ENCODE measurements at places on chromosomes 4 and X.

DNA sequence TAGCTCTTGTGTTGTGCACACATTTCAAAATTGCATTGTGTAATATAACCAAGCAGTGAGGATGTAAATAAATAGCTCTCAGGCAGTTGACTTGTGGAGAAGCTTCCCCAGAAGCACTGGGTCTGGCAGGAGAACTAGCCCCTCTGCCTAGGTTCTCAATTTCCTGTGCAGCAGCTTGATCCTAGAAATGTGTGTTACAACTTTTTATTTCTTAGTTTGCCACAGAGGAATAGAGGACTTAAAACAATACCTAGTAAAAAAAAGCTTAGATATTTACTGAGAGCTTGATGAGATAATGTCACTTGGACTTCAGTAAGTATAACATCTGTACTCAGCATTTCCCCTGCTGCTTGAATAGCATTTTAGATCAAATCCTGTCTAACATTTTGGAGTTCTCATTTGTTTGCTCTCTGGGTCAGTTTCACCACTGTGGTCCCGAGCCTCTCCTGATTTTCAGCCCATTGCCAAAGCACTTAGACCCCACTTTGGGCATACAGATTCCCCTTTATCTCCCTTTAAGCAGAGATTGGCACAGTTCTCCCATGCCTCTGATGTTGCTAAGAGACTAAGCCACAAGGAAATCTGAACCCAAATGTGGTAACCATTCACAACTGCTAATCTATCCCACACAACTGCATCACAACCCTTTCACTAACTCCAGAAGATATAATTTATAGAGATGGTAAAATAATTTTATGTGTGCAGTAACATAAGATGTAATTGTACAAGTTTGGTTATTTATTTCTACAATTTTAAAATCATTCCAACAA lies 98.2 kb upstream of the NRK start:
- no peak for DNase-seq

DNA sequence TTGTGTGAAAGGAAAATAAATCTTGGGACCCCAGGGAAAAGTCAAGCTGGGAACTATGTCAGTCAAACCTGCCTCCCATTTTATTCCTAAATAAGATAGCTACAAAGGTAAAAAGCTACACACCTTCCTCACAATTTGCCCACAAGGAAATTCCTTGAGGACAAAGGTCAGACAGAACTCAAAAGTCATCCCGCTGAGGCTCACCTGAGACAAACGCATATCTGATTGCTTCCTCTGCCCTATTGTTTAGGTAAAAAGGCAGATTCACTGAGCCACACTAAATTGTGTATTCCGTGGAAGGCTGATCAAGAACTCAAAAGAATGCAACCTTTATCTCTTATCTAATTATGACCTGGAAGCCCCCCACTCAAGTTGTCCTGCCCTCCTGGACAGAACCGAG lies 58.7 kb upstream of the MAML3 start:
- no peak for DNase-seq

GRCh38 chr4:183407635-183408464 lies 36.6 kb upstream of the CDKN2AIP start:
- DNase-seq: no peak

DNA sequence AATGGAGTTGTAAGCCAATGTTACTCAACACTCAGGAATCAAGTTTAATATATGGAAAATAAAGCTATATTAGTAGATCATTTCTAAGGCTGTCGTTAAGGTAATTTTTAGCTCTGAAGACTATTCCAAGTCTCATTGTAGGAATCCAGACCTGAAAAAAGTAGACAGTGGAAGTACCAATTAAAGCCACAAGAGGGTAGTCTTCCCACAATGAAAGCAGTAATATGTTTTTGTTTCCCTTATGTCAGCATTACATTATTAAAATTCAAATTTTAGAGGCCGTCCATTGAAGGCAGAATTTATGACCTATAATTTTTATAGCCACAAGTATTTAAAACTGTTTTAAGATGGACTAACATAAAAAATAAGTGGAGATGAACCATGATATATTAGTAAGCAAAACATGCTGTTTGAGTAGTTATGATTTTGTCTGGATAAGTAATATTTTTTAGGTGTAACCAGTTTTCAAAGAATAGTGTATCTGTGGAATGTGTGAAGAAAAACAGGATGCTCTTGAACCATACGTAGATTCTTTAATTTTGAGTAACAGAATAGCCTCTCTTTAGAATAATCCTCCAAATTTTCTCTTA lies 372.6 kb upstream of the TECRL start:
- no peak for DNase-seq

- no peak for DNase-seq
These were observed 45.5 kb downstream of the NFKB1 start for GRCh38 chr4:102546635-102547034.

- DNase-seq: no peak
These were observed 137.9 kb downstream of the MAGEB17 start for GRCh38 chrX:16305187-16305586.

DNA sequence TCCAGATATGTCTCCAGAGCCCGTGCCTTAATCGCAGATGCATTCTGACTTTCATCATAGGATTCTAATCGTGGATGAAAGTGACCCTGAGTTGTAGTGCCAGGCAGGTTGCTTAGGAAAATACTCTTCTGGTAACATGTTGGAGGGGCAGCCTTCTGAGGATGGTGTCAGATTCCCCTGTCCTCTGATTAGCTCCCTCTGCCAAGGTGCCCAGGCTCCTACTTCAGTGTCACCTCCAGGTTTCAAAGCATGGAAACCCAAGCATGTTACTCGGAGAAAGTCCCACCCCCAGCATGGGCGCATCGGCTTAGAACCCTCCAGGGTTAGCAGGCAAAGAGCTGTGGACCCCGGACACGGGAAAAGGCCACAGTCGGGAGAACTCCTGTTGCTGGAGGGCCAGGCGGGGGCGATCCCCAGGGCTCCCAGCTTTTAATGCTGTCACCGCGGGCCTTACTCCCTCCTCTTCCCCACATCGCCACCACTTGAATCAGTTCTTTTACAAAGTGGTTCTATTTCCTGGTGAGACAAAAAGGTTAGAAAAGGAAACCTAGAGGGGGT lies 44.5 kb downstream of the TRIM2 start:
- DNase-seq: peak; percentile 17

GRCh38 chrX:57677132-57677858 lies 2.8 kb downstream of the NLRP2B start:
- no peak for DNase-seq

All from NCI-H1105 (cell line).